ENCODE measurements at places on chromosomes 6 and 20. TPM values are rescaled to one million over a fixed set of nuclear protein-coding genes. Genes with fewer than 3 reads are reported as not detected.

GRCh38 chr6:27838945-27839625 lies 73.1 kb downstream of the OR2B2 start:
- peak; percentile 69 for DNase-seq

GRCh38 chr6:8187209-8187608 lies 84.9 kb upstream of the EEF1E1 start:
- DNase-seq: no peak

Gene FOXC1
- 6.0 TPM for total RNA-seq

GRCh38 chr6:10399451-10399850 lies 15.4 kb downstream of the TFAP2A start:
- no peak for DNase-seq

Gene CALHM4
- total RNA-seq: 2.4 TPM

GRCh38 chr20:46101957-46102356 lies 12.2 kb upstream of the NCOA5 start:
- no peak for DNase-seq

Gene CST2
- not detected for total RNA-seq

Gene AKAP7
- total RNA-seq: 12.8 TPM

- DNase-seq: no peak
Observed at GRCh38 chr6:169868458-169868857, 117.0 kb downstream of the ERMARD start.

Gene TBC1D7
- total RNA-seq: 17.1 TPM

- peak; percentile 87 for DNase-seq
Observed at GRCh38 chr20:48098866-48099265, 313.6 kb upstream of the SULF2 start.

DNA sequence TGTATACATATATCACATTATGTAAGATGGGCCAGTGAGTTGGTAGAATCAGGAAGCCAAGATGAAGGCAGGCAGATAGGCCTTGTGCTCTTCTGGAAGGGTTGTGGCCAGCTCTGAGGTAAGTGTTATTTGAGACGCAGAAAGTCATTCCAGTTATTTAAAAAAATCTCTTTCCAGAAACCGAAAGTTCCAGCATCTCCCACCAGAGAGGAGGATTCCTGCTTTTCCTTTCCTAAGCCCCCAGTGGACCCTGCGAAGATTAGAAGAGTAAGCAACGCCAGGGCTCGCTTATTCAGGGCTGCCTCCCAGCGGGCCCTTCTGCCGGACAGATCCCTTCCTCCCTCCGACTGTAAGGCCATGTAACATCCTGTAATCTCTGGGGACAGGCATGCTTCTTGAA lies 20.4 kb downstream of the ARMC2 start:
- no peak for DNase-seq
